ENCODE measurements at places on chromosomes 5 and 9. TPM values are rescaled to one million over a fixed set of nuclear protein-coding genes. Genes with fewer than 3 reads are reported as not detected.

Gene ADAMTS19
- not detected for total RNA-seq

Gene TNIP1
- 227 TPM for total RNA-seq

DNA sequence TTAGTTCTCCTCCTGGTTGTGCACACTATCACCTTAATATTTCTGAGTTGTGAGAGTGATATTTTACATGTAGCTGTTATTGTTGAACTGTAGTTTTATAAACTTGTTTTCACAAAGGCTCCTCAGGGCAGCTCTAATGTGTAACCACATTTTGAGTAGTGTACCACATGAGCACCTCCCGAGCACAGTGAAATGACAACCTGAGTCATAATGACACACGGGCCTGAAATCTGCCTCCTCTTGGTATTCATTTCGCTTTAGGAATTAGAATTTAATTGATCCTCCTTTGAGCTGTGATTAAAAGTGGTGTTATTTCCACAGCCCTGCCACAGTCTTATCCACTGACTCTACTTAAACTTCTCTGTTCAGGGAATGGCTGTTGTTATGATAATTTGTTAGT is 7.9 kb downstream of the MTRR start:
- no peak for DNase-seq

DNA sequence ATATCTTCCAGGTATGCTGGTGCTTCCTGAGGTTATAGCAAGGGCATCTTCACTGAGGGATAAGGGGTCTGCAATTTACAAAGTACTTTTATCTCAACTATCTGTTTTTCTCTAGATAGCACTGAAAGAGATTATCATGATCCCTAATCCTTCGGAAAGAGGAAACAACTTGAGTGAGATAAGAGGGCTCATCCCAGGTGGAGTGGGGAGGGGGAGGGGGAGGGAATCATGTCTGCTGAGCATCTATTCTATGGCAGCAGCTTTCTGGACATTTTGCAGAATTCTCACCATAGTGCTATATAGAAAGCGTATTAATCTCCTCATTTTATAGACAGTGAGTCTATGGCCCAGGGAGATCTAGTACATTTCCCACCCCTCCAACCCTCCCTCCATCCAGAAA is 5.9 kb downstream of the TNFSF15 start:
- DNase-seq: no peak

GRCh38 chr5:162288647-162289296 is 221.2 kb downstream of the GABRG2 start:
- DNase-seq: no peak

- DNase-seq: no peak
Observed at GRCh38 chr5:20030125-20030524, 42.1 kb upstream of the CDH18 start.

- no peak for DNase-seq
Observed at GRCh38 chr9:121725008-121725775, 73.8 kb downstream of the DAB2IP start.

DNA sequence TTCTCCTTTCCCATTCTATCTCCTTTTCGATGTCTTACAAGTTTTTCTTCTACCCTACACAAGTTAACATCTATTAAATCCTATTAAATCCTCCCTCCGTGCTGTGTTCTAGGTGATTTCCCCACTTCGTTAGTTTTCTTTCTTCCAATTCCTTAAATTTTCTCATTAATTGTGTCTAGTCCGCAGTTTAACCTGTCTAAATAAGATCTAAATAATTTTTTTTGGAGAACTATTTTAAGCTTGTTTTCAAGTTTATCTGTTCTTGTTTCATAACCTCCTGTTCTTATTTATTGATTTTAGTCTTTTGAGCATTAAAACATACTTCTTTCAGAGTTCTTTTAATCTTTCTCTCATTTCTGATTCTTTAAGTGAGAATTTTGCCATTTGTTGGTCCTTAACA is 109.3 kb downstream of the UHRF2 start:
- DNase-seq: no peak

All from CD4-positive, alpha-beta memory T cell (primary cell).